SK-N-SH (cell line): ENCODE measurements at places on chromosomes 13 and 19. TPM values are rescaled to one million over a fixed set of nuclear protein-coding genes. Genes with fewer than 3 reads are reported as not detected.

The KLK8 gene
- not detected in 2 replicates for polyA plus RNA-seq

The DMPK gene
- 86.4 and 92.2 TPM in 2 replicates for polyA plus RNA-seq

The SLC10A2 gene
- not detected in 2 replicates for polyA plus RNA-seq

The CIRBP gene
- polyA plus RNA-seq, result 762 and 857 TPM in 2 replicates

The WDR87 gene
- polyA plus RNA-seq, result not detected in 2 replicates

The ZNF560 gene
- 0.10 TPM in 2 replicates for polyA plus RNA-seq

The SLC27A5 gene
- polyA plus RNA-seq, result 50.5 and 57.3 TPM in 2 replicates

The AP1M2 gene
- polyA plus RNA-seq, result 0.05 and 0.30 TPM in 2 replicates

The NANOS3 gene
- 0.53 and 0.57 TPM in 2 replicates for polyA plus RNA-seq

The SIGLEC14 gene
- polyA plus RNA-seq, result 0.03 TPM in 1 of 2 replicates, not detected in the other

The MEIOSIN gene
- 0.03 and 0.06 TPM in 2 replicates for polyA plus RNA-seq

The RNF113B gene
- not detected in 2 replicates for polyA plus RNA-seq

The TECR gene
- 87.9 and 110 TPM in 2 replicates for polyA plus RNA-seq

The SIGLECL1 gene
- polyA plus RNA-seq, result not detected in 2 replicates

The CCDC70 gene
- not detected in 2 replicates for polyA plus RNA-seq

The CGB2 gene
- polyA plus RNA-seq, result 0.50 and 0.64 TPM in 2 replicates

The TPTE2 gene
- not detected in 2 replicates for polyA plus RNA-seq

The SLC25A41 gene
- 0.06 and 0.12 TPM in 2 replicates for polyA plus RNA-seq

The IGFL1 gene
- polyA plus RNA-seq, result not detected in 2 replicates

The GARIN5A gene
- 1.1 and 1.3 TPM in 2 replicates for polyA plus RNA-seq

The IRS2 gene
- polyA plus RNA-seq, result 5.2 and 7.0 TPM in 2 replicates

The ZNF536 gene
- polyA plus RNA-seq, result 0.41 and 0.57 TPM in 2 replicates

The CDX2 gene
- polyA plus RNA-seq, result not detected in 2 replicates

The CEACAM7 gene
- polyA plus RNA-seq, result not detected in 2 replicates

The NALCN gene
- polyA plus RNA-seq, result 3.0 and 4.5 TPM in 2 replicates
